ENCODE measurements at places on chromosomes 2 and 18.

- no peak for DNase-seq
These were observed 9.9 kb downstream of the FHL2 start for GRCh38 chr2:105388971-105389381.

DNA sequence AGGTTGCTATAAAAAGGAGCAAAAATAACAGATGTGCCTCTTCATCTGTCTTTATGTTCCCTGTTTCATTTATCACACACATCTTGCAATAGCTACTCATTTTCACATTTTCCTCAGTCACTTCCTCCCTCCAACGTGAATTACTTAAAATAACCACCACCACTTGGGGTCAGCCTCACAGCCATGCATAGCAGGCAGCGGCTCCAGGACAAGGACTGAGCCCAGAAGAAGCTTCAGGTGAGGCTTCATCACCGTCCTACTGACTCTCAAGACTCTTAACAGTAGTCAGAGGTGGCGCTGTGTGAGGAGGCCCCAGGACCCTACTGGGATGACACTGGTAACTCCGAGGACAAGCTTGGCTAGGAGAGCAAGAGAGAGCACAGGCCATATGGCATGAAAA lies 15.5 kb upstream of the ST8SIA5 start:
- DNase-seq, result no peak

DNA sequence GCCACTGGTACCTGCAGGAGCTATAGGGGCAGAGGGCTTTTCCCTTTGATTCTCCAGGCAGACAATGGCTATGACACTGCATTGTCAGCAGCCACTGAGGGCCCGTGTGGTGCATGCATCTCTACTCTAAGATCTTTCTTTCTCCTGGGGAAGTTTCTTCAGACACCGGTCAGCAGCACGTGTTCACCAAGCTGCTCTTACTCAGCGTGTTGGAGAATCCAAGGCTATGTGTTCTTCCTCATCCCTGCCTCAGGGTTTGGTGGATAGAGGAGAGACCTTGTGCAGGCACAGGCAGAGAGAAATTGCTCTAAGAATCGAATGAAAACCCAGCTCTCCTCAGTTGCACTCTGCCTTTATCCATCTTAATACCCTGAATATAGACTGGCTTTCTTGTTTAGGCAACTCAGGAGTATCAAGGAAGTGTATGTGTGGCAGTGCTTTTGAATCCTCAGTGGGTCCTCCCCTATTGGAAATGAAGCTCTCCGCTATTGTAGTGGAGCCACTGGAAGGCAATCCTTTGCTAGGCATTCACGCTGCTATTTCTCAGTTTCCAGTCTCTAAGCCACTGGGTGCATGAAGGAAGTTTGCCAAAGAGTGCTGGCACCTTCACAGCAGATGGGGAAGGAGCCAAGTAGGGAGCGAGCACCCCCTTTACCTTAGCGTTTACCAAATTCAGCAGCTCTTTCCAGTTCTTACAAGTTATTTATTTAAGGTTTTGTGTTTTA lies 86.9 kb upstream of the EML6 start:
- DNase-seq, result no peak

DNA sequence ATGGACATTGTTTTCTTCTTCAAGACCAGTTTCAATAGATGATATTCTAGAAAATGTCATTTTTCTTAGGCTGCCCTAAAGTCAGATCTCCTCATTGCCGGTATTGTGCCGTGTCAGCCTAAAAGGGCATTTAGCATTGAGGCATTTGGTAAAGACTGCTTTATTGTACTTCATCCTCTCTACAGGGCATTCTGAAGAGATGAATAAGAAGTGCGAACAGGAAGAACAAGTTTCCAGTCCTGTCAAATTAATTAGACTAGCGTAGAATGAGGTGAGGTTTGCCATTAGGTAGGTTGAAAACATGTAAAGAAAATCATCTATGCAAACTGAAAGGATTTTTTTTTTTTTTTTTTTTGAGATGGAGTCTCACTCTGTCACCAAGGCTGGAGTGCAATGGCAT lies 60.6 kb downstream of the ETAA1 start:
- DNase-seq, result no peak

DNA sequence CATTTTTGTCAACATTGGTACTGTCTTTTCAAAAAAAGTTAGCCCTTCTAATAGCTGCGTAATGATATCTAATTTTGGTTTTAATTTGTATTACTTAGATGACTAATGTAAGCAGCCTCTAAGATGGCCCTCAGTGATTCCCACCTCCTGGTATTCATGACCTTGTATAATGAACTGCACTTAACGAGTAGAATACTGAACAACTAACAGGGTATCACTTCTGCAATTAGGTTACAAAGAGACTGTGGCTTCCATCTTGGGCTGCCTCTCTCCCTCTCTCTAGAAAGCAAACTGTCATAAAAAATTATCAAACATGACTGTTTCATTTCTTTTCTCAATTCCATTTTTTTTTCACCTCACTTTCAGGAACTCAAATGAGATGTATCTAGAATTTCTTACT lies 120.9 kb downstream of the RNF152 start:
- no peak for DNase-seq

GRCh38 chr2:216113572-216113971 lies 4.4 kb downstream of the XRCC5 start:
- no peak for DNase-seq

GRCh38 chr2:62216616-62217015 lies 20.7 kb downstream of the B3GNT2 start:
- no peak for DNase-seq

Measured in stimulated activated CD4-positive, alpha-beta T cell treated with anti-CD3 and anti-CD28 coated beads, Interleukin-4, amount 100 ng/mL, for 4 hours (primary cell).